ENCODE measurements at places on chromosomes 16 and 17.

DNA sequence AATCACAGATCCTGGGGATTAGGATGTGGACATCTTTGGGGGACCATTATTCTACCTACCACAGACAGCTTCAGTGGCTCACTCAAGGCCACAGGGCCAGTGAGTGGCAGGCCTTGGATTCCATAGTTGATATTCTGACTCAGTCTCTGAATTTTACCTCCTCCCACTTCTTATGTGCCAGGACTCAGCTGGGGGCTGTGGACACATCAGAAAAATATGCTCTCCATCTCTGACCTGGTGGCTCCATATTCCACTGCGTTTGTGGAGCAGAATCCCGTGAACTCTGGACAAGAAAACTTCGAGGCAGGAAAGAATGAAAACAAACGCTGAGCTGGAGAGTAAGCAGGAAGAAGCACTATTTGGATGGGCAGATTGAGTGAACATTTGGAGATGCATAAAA is 301.8 kb upstream of the MAF start:
- DNase-seq: no peak

DNA sequence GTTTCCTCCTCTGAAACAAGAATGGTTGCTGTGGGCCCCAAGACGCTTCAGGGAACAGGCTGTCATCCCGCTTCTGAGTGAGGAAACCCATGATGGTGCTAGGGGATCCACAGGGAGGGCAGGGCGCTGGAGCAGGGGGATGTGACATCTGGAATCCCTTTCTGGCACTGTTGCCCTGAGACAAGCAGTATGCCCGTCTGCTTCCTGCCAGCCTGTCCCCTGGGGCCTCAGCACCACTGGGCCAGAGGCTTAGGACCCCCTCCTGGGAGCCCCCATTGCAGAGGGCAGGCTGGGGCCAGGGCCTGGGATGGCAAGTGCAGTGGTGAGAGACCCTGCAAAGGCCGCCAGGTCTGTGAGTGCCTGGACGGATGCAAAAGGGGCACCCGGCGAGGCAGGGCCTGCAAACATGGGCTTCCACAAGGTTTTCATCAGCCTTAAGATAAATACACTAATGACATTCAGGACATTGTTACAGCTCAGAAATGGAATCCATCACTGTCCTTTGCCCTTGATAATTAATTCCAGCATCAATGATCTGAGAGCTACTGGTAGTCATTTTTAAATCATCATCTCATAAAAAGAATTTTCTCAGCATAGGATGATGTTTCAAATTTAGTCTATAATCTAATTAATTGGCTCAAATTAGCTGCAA is 51.6 kb downstream of the PRMT7 start:
- DNase-seq: no peak

GRCh38 chr16:78501744-78502143 is 402.3 kb downstream of the WWOX start:
- DNase-seq: no peak

DNA sequence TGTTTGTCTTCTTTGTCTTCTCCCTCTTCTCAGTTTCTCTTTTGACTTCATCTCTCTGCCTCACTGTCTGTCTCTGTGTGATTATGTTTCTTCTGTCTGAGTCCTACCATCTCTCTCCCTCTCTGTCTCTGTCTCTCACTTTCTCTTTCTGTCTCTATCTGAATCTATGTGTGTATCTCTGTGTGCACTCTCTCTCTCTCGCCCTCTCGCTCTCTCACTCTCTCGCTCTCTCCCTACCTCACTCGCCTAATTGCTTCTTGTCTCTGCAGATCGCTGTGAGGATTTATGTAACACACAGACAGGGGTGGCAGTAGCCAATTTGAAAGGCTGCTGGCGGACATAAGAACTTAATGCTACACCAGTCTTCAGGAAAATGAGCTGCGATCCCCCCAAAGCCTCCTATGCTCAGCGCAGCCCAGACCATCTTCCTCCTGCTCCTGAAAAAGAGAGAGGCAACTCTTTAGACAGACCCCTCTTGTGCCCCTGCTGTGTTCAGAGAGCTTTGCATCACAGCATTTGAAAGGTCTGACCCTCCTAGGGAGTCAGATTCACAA is 140.9 kb downstream of the CCT6B start:
- no peak for DNase-seq

DNA sequence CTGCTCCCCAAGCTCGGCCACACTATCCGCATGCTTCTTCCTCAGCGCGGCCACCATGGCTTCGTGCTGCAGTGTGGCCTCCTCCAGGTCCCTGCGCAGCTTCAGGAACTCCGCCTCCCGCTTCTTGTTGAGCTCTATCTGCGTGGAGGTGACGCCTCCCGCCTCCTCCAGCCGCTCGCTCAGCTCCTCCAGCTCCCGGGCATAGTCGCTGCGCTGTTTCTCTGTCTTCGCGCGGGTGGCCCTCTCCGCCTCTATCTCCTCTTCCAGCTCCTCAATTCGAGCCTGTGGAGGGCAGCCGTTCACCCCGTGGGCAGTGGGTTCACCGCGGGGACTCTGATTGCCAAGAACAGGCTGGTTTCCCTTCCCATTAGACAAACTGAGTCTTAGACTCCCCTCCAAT is 19.0 kb downstream of the MYH3 start:
- DNase-seq: no peak

DNA sequence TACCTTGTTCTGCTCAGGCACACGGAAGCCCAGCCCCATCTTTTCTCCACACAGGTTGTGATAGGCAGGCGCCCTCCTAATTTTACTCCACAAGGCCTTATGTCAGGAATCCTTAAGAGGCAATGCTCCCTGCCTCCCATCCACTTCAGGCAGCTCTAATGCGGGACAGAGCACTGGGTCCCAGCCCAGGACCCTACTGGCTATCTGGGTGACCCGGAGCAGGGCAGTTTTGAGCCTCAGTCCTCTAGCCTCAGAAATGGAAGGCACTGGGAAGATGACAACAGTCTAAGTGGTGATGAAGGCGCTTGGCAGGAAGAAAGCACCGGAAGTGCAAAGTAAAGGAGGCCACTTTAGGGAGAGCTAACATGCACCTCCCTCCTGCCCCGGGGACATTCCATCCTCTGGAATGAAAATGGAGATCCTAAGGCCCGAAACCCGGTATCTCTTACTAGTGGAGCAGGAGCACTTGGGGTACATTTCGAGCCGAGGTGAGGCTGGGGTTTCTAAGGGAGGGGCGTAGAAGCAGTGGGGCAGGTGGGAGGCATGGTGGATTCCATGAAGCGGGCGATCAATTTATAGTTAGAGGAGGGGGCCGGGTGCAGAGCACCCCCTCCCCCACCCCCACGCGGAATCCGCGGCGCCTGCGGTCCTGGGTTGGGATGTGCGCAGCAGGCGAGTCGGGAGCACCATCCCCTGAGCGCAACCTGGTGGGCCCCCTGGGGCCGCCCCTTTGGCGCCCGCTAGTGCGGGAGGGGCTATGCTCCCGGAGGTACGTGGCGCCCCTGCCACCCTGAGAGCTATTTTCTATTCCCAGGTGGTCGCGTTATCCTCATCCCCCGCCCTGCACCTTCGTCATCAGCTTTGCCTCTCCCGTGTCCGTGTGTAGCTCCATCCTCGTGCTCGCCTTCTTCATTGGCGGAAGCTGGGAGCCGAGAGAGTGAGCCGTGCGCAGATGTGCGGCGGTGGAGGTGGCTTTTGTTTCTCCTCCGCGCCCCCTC is 4.9 kb downstream of the MT1F start:
- no peak for DNase-seq
